ENCODE measurements at places on chromosomes 6 and 20.

- no peaks in the 10 kb centered on the region for H3K27me3 ChIP-seq
- H3K4me1 ChIP-seq: no peaks in the 10 kb centered on the region
- H3K36me3 ChIP-seq: no peaks in the 10 kb centered on the region
- DNase-seq: no peak
- no peak overlapping the region for H3K4me3 ChIP-seq
Observed at GRCh38 chr20:26216025-26216424, 519.4 kb upstream of the ZNF337 start.

DNA sequence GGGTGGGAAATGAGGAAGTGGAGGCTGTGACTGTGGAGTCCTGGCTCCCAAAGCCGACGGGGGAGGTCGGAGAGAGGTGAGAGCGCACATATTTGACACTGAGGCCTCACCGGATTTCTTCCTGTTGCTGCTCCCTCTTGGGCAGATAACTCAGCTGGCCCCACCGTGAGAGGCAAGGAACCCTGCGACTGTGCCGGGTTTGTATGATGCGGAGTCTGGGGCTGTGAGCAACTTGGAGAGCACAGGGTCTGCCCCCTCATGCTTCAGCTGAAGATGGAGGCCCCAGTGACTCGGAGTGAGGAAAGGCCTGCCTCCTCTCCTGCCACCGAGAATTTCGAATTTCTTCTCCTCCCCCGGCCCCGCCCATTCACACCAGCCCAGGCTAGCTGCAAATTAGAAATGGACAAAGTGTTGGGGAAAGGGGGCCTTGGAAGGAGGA, 160.6 kb downstream of the GRM4 start:
- no peak overlapping the region for H3K27ac ChIP-seq
- H3K36me3 ChIP-seq: no peaks in the 10 kb centered on the region
- H3K4me1 ChIP-seq: no peaks in the 10 kb centered on the region
- peaks cover 7% of the 10 kb centered on the region for H3K27me3 ChIP-seq
- DNase-seq: no peak
- no peak overlapping the region for H3K4me3 ChIP-seq

- no peak for DNase-seq
- H3K27ac ChIP-seq: peak overlapping the region; percentile 100
- H3K4me1 ChIP-seq: peaks cover 38% of the 10 kb centered on the region
Observed at GRCh38 chr6:24718449-24719124, 367 bp downstream of the C6orf62 start.

DNA sequence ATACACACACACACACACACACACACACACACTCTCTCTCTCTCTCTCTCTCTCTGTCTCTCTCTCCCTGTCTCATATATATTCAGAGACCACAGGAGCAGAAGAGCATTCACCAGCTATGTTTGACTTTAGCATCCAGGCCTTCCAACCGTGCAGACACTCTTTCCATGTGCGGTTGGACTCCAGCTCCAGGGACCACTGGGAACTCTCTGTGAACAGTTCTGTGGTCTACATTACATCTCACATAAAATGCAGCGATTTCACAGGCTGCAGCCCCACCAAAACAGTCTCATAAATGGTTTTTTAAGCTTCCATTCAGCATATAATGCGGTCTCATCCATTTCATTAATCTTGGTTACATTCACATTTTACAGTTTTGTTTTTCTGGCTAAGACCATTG, 508.4 kb upstream of the SULF2 start:
- no peak for DNase-seq
- no peak overlapping the region for H3K27ac ChIP-seq
- peaks cover 35% of the 10 kb centered on the region for H3K27me3 ChIP-seq
- H3K4me1 ChIP-seq: no peaks in the 10 kb centered on the region

DNA sequence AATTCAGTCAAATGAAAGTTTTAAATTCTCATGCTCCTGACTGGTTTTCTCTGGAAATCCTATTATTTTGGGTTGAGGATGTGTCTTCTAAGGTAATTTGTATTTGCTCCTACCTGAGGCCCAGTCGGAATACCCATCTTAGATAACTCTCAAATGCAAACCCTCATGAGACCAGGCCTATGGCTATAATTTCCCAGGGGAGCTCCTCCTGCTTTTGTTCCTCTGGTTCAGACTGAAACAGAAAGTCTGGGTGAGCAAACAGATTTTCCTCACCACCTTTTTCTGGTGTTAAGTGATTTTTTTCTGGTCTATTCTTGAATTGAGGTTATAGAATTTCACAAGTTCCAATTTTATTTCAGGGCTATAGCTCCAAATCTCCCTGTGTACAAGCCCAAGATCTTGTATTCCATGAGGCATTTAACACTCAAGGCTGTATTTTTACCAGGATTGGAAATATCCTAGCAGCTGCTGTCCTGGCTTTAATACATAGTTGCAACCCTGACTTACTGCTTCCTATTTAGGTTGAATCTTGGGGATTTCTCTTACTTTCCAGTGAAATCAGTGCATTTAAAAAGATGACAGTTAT, 169.1 kb upstream of the PTCHD4 start:
- H3K4me1 ChIP-seq: no peaks in the 10 kb centered on the region
- H3K27me3 ChIP-seq: no peaks in the 10 kb centered on the region
- H3K36me3 ChIP-seq: peaks cover 3% of the 10 kb centered on the region
- H3K27ac ChIP-seq: no peak overlapping the region
- no peak overlapping the region for H3K4me3 ChIP-seq
